Activated T-cell treated with anti-CD3 and anti-CD28 coated beads for 1 hour (primary cell): ENCODE measurements at places on chromosomes 3 and 15.

GRCh38 chr3:39981547-39982184 lies 172.3 kb downstream of the MYRIP start:
- no peak for DNase-seq

DNA sequence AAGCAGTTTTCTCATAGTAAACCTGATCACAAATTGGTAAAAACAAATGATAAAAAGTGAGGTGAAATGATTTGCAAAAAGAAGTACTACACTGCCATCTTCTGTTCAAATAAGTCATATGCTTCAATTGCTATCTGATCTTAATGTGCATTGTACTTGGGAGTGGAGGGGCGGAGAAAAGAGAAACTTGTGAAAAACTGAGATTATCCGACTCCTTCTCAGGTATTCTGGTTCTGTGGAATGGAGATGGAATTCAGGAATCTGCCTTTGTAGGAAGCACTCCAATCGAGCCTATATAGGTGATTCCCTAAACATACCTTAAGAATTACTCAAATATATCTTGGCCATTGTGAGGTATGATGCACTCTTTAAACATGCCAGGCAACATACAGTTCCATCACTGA lies 180.6 kb downstream of the CHL1 start:
- no peak for DNase-seq

DNA sequence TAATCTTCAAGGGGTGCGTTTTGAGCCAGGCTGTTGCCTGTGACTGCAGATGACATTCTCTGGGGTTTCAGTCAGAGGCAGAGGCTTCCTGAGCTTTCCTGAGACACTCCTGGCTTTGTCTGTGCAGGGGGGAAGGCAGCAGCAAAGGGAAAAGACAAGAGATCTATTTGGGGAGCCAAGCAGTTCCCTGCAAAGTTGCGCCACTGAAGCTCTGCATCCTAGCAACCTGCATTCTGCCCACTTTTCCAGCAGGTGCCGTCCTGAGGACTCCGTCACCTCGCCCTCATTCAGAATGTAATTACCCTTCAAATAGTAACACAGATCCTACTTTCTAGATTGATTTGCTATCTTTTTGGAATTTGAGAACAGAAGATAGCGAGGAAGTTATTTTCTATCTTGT lies 1.9 kb upstream of the TMEM158 start:
- DNase-seq = no peak

DNA sequence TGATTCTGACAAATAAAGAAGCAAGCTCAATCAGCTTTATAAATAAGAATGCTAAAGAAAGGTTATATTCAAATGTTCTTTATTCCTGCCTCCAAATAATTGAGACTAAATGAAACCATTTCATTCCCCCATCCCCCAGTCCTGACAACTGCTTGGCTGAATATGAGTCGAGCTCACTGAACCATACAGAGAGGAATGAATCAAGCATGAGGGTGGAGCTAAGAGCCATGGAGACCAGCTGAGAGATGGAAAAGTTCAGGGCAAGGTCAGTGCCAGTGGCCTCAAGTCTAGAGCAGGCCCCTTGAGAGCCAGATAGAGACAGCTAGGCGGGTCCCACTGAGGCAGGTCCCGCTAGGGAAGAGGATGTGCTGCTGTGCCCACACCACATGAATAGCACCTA lies 188.7 kb upstream of the EIF1B start:
- DNase-seq = no peak

GRCh38 chr3:100111728-100112127 lies 2.6 kb downstream of the FILIP1L start:
- no peak for DNase-seq

- DNase-seq = no peak
These were observed 195.0 kb downstream of the ZNF621 start for GRCh38 chr3:40719660-40720287.

- DNase-seq = no peak
These were observed 80.9 kb downstream of the TMCC1 start for GRCh38 chr3:129812589-129812988.

- DNase-seq = no peak
These were observed 31.9 kb downstream of the SMAD6 start for GRCh38 chr15:66733976-66734375.

- no peak for DNase-seq
These were observed 171.7 kb upstream of the TLE3 start for GRCh38 chr15:70269311-70269911.

DNA sequence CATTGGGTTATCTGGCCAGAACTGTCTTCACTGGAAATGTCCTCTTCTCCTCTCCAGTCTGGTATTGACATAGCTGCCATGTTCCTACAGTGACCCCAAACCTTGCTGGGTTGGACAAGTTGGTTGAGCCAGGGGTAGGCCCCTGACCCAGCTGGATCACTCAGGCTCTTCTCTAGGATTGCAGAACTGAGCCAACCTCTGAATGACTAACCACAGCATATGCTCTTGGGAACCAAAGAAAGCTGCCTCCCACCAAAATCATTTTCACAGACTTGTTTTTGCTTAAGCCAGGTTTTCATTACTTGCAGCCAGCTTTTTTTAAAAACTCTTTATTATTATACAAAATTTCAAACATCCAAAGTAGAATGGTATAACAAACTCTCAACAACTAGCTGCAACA lies 41.4 kb downstream of the FSIP1 start:
- no peak for DNase-seq

GRCh38 chr15:66873856-66874255 lies 171.8 kb downstream of the SMAD6 start:
- DNase-seq = no peak

DNA sequence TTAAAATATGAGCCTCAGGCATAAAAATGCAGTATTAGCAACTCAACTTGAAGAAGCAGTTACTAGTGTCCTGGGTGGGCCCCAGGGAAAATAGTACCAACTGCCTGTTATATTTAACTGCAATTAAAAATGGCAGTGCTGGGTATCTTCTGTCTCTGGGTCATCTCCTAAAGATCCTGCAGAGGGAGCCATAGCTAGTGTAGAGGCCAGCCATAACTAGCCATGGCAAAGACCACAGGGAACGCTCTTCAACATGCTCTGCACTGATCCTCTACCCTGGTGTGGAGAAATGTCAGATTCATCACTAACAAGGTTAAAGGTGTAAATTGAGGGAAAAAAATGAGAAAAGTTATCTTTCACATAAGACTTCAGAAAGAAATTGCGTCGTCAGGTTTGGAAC lies 181.3 kb downstream of the SNRPN start:
- DNase-seq = no peak

DNA sequence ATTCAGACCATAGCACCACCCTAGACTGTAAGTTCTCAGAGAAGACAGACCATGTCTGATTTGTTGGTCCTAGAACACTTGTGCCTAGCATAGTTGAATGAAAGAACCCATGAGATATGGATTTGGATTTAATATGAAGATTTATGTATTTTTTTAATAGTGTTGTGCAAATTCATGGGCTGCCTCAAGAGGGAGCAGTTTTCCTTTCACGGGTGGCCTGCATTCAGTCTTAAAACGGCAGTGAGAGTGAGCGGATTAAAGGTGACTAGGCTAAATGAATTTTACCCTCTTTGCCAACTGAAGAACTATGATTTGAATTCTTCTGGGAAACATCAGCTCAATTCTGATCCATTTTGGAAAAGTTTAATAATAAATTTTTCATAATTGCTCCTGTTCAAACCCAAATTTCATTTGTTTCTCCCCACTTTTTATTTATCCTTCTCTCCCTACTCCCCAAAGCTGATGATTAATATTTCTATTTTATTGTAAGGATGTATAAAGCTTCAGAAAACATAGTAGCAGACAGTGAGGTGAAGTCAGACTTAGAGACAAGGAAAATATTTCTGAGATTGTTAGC lies 67.3 kb downstream of the MORC1 start:
- DNase-seq = no peak

- DNase-seq = no peak
These were observed 409.0 kb downstream of the TUSC7 start for GRCh38 chr3:117118604-117119003.

GRCh38 chr3:35864871-35865270 lies 225.5 kb downstream of the ARPP21 start:
- no peak for DNase-seq

GRCh38 chr3:5140230-5140621 lies 18.1 kb downstream of the ARL8B start:
- DNase-seq = no peak

DNA sequence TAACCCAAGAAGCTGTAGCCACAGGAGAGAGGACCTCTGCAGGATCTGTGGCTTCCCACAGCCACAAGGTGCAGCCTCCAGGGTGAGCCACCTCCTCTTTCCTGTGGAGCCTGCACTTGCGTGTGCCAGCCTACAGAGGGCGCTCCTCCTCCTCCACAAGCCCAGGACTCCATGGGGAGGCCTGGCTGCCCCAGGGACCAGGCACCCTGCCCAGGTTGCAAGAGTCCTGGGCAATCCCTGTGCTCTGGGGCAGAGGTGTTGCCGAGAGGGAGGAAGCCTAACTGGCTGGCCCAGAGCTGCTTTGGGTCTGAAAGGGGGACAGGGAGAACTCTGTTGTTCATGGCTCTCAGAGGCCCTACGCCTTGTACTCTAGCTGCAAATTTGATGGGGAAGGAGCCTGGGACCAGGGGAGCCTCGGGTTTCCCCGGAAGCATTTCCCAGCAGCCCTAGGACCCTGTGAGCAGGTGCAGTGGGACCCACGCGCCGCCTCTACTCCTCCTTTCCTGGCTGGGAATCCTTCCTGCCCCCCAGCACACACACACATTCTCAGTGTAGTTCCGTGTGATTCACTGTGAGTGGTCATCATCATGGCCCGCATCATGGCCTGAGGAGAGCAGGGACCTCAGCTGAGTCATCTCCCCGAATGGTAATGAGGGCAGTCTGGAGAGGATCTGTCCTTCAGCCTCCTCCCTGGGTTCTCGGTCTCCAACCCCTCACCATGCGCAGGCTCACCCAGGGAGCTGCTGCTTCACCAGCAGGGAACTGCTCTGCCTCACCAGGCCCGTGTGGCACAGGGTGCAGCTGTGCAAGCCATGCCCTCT lies 24.3 kb downstream of the TBC1D21 start:
- peak; percentile 15 for DNase-seq

DNA sequence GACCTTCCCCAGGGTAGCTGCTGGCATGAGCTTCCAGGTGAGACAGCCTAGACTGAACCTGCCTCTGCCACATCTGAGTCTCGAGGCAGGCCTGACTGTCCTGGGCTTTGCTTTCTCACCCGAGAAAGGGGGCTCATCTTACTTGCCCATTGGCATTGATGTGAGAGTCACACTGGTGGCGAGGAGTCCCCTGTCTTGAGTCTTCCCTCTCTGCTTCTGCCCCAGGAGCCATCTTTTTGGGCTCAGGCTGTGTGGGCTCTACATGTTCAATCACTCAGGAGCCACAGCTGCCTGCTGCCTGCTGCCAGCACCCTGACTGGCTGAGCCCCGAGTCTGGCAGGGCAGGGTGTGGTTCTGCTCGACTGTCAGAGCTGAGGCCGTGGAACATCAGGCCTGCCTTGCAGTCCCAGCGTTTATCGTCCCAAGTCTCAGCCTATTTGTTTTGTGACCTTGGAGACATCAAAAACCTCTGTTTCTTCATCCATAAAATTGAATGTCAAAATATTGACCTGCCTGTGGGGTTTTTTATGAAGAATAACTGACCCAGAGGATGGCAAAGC lies 132.5 kb downstream of the DNAJB8 start:
- DNase-seq = no peak

DNA sequence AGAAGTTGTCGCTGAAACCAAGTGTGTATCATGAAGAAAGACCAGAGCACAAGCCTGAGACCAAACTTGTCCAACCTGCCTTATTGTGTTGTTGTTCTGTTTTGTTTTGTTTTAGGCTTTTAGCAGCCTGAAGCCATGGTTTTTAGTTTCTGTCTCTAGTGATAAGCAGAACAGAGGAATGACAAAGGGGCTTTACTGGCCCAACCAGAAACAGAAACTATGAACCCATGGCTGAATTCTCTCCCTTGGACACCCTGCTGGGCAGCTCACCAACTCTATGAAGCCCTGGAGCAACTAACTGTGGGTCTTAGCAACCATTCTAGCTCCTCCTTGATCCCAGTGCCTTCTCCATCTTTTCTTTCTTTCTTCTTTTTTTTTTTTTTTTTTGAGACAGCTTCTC lies 30.3 kb downstream of the HCLS1 start:
- no peak for DNase-seq

DNA sequence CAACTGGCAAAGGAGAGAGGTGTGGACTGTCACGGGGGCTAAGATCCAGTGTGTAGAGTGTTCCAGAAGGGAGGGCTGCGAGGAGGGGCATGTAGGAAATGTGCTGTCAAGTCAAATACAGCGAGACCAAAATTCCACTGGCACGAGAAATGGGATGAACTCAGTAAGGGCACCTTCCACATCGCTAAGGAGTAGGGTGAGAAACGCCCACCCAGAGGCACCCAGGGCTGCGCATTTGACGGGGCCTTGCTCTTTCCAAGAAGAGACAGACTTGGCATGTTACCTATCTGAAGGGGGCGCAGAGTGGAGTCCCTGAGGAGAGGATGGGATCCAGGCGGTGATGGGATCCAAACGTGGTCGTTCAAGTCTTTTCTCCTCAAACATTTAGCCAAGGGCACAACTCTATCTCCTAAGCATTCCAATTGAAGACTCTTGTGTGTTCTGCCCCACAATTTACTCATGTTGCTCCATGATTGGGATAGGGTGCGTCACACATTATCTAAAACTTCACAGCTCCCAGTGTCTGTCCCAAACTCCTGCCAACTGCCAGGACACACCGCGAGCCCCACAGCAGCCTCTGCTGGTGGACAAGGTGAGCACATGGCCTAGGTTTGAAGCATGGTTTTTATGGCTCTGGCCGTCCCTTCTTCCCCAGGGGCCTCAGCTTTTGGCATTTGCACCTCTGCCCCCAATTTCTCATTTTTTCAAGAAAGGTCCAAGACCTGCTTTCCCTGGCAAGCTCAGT lies 7.6 kb downstream of the SELENOS start:
- no peak for DNase-seq

DNA sequence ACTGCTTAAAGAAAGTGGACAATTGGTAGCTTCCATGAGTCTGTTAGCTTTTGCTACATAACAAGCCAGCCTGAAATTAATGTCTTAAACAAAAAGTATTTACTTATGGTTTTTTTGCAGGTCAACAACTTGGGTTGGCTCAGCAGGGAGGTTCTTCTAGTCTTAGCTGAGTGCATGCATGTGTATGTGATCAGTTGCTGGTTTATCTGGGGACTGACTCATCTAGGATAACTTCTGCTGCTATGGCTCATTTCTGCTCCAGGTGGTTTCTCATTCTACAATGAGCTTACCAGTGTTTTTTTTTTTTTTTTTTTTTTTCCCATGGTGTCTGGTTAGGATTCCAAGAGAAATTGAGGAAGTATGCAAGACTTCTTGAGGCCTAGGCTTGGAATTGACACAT lies 244.7 kb downstream of the NSUN3 start:
- no peak for DNase-seq

GRCh38 chr3:32352563-32352962 lies 39.1 kb upstream of the CMTM7 start:
- no peak for DNase-seq

- no peak for DNase-seq
These were observed 50.6 kb upstream of the SPATA16 start for GRCh38 chr3:173191611-173192010.

- peak; percentile 4 for DNase-seq
These were observed at the start of gene SPRED1 for GRCh38 chr15:38252481-38253350. TSS of gene SPRED1 (plus strand) at chr15:38252836. CDS start at chr15:38253186, 350 bp downstream.

DNA sequence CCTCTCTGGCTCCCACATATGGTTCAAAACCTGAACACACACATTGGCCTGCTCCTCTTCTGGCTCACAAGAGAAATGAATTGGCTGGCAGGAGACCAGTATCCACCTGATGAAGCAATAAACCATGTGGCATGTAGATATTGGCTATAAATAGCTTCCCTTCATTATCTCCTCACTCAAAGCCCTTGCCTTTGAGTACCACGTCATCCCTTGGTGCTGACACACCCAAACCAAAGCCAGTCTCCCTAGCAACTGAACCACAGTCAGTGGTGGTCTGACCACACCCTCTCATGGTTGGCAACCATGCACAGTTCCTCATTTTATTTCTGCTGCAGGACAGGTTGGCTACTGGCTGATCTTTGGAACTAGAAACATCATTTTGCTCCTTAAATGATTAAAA lies 98.8 kb downstream of the ZNF621 start:
- no peak for DNase-seq
